ENCODE measurements at places on chromosomes 3 and 15.

DNA sequence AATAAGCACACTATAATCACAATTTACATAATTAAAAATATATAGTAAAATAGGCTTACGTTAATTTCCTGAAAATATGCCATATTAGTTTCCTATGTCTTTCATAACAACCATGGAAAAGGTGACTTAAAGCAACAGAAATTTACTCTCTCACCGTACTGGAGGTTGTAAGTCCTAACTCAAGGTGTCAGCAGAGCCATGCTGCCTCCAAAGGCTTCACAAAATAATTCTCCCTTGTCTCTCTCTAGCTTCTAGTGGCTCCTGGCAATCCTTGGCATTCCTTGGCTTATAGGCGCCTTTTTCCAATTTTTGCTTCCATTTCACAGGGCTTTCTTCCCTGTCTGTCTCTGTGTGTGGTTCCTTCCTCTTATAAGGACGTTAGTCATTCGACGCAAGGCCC lies 7.6 kb downstream of the SI start:
- DNase-seq, result no peak

- DNase-seq, result no peak
Observed at GRCh38 chr3:54999811-55000210, 72.0 kb upstream of the LRTM1 start.

DNA sequence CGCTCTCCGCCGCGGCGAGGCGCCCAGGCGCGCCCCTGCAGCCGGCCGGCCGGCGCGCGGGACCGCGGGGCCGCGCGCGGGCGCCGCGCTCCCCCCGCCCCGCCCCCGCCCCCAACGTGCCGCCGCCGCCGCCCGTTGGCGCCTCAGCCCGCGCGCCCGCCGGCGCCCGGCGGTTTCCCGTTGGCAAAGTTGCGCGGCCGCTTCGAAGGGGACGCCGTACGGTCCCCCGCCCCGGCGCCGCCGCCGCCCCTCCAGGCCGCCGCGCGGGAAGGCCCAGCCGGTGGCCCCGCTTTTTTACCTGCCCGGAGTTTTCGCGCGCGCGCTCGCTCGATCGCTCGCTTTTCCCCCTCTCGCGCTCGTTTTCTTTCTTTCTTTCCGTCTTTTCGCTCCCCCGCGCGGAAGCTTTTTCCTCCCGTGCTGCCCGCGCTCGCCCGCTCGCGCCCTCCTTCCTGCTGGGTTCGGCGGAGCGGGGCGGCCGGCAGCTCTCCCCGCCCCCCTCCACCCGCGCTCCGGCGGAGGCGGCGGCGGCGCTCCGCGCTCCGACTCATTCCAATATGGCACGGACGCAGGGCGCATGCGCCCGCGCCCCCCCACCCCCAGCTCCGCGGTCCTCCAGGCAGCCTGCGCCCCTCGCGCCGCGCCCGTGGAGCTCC lies at the start of gene SFMBT1:
Gene SFMBT1, minus strand, starts transcription at position 556 of the 653 bp plus-strand sequence. CDS start 76,945 bp downstream, outside the sequence.
- peak; percentile 55 for DNase-seq

GRCh38 chr3:169694117-169694516 lies 30.6 kb upstream of the MECOM start:
- no peak for DNase-seq

- no peak for DNase-seq
Observed at GRCh38 chr3:42336103-42336502, 70.1 kb upstream of the CCK start.

DNA sequence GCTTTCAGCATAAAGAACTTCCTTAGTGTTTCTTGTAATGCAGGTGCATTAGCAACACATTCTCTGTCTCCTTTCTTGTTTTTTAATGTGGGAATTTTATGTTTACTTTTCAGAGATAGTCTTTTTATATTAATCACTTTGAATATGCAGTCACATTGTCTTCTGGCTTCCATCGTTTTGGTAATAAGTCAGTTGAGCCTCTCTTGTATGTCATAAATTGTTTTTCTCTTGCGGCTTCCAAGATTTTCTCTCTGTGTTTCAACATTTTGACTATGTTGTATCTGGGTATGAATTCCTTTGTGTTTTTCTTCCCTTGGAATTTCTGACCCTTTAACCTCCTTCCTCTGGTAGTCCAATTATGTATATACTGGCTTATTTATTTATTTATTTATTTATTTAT lies 25.3 kb downstream of the GABRG3 start:
- DNase-seq, result no peak

DNA sequence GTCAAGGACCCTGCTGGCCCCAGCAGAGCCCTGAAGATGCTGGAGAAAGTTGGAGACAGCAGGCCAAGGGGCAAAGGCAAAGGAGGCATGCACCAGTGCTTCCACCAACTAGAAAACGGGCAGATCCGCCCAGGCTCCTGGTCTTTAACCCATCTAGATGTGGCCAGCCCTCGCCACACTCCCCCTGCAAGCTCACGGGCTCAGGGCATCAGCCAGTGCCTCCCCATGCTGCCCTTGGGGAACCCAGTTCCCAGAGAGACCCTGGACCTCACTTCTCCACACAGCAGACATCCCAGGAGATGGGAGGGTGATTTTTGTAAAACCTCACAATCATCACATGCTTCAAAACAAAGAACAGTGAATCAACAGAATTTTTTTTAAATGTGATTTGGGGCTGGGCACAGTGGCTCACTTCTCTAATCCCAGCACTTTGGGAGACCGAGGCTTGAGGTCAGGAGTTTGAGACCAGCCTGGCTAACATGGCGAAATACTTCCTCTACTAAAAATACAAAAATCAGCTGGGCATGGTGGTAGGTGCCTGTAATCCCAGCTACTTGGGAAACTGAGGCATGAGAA lies 24.5 kb downstream of the CYFIP1 start:
- no peak for DNase-seq

DNA sequence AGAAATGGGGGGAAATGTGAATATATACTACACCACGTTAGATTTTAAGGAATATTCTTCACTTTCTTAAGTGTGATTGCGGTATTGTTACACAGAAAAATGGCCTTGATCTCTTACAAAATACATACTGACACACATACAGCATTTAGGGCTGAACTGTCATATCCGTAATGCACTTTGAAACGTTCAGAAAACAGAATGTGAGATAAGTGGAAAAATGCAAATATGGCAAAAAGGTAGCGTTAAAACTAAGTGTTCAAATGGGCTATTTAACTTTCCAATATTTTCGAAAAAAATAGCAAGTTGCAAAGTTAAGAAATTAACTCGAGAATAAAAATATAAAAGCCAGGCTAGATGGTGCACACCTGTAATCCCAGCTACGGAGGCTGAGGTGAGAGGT lies 1.8 kb downstream of the ZNF280D start:
- DNase-seq, result no peak

GRCh38 chr3:192843119-192843518 lies 74.5 kb downstream of the MB21D2 start:
- DNase-seq, result no peak

DNA sequence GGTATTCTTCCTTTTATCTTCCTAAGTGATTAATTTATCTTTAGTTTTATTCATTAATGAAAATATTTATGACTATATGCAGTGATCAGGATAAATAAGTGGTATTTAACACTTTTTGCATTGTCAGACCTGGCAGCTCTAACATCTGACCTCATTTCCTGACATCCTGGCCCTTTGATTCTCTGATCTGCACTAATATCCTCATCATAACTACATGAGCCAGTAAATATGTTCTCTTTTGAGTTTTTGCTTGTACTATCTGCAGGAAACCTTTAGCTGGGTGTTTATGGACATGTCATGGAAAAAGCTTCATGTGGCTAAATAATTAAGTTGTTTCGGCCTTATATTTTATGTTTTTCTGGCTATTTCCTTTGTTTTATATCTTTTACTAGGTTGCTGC lies 10.5 kb downstream of the NKTR start:
- no peak for DNase-seq

- DNase-seq, result no peak
Observed at GRCh38 chr3:40718681-40719080, 193.9 kb downstream of the ZNF621 start.

DNA sequence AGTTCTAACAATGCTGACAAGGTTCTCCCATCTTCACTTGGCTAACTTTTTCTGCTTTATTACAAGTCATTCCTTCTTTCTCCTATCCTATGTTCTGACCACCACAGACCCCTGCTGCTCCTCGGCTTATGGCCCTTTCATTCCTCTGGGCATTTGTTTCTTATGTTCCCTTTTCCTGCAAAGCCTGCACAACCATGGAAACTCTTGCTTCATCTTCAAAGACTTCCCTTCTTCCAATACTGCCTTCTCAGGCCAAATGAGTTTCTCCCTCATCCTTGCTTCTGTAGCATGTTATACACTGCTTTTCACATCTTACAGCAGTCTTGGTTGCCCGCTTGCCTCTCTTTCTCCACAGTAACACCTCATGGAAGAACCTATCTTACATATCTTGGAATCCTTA lies 17.9 kb upstream of the ATOSA start:
- no peak for DNase-seq

- DNase-seq, result peak; percentile 59
Observed at GRCh38 chr3:100352296-100353231, 18.0 kb downstream of the NIT2 start.

GRCh38 chr3:4512895-4513616 lies 19.9 kb downstream of the ITPR1 start:
- no peak for DNase-seq

DNA sequence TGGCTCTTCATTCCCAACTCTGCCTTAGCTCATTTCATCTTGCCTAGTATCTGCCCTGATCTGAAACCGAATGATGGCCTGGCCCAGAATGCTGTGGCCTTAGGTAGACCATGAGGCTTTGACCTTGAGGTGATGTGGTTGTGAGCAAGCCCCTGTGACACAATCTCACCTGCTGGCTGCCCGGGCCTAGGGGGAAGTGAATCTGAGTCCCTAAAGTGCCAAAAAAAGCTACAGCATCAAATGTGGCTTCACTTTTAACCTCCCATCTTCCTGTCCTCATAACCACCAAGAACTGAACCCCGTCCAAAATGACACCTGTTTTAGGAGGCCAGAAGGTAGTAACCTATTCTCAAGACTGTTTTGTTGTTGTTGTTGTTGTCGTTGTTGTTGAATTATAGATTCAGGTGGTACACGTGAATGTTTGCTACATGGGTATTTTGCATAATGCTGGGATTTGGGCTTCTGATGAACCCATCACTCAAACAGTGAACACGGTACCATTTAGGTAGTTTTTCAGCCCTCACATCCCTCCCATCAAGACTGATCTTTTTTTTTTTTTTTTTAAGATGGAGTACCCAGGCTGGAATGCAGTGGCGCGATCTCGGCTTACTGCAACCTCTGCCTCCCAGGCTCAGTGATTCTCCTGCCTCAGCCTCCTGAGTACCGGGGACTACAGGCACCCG lies 54.6 kb downstream of the MCCC1 start:
- no peak for DNase-seq

DNA sequence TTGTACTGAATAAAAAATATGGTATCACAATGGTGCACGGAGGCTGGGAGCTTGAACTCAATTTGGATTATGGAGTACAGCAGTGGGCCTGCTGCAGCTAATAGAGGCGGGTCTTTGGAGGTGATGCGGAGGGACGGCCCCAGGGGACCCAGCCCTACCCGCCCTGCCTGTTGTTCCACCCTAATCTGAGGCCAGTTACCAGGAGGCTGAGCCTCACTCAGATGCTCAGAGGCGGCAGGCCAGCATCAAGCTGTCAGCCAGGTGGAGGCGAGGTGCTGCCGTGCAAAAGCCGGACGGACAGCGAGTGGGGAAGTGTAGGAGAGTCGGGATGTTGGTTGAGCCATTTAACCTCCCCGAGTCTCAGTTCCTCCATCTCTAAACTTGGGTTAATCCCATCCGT lies 218.5 kb upstream of the RGMA start:
- DNase-seq, result no peak

- DNase-seq, result no peak
Observed at GRCh38 chr15:101528108-101528916, 38.8 kb upstream of the PCSK6 start.

DNA sequence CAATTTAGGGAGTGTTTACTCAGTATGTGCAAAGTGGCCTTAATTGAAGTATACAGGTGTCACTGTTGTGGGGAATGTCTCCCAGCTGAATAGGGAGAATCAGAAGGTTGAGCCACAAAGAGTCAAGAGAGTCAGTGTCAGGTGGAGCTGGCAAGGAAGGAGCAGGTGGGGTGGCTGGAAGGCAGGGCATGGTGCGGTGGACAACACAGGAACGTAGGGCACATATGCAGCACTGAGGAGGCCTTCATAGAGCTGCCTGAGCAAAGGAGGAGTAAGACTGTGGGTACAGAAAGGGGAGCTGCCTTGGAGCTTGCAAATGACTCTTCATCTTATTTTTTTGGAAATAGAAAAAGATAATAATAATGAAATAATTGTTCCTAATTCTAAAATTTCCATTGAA lies 20.0 kb downstream of the ARHGEF3 start:
- DNase-seq, result no peak

DNA sequence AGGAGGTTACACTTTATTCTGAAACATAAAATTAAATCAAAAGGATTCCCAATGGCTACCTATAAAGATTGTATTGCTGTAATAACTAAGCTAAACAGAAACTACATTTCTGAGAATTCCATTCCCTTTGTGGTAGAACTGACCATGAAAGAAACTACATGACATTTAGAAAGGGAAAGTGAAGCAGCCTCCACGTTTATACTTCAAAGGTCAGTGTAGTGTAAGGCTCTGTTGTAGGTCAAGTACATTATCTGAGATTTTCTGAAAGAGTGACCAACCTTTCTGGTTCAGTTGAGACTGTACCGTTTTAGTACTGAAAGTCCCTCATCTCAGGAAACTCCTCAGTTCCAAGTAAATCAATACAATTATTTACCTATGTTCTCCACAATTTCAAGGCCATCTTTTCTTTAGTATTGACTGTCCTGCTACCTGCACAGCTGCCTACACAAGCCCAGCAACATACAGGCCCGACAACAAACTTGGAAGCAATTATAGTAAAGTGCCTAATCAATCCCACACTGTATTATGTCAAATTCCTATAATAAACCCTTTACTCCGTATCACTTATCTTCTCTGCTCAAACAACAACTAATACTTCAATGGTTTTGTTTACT lies 343.0 kb downstream of the PLOD2 start:
- no peak for DNase-seq

- DNase-seq, result peak; percentile 35
Observed at GRCh38 chr3:62277986-62278385, 95.4 kb downstream of the FEZF2 start.

Measured in fibroblast of skin of right biceps (primary cell).